ENCODE measurements at places on chromosomes 3 and 15. TPM values are rescaled to one million over a fixed set of nuclear protein-coding genes. Genes with fewer than 3 reads are reported as not detected.

The ONECUT1 gene
- not detected for polyA plus RNA-seq

The AMT gene
- 2.7 TPM for polyA plus RNA-seq

The RFT1 gene
- polyA plus RNA-seq = 25.2 TPM

The NCBP2 gene
- 85.9 TPM for polyA plus RNA-seq

The SENP5 gene
- 18.6 TPM for polyA plus RNA-seq

The SPRED1 gene
- 17.2 TPM for polyA plus RNA-seq

The TM4SF18 gene
- not detected for polyA plus RNA-seq

The HDDC3 gene
- polyA plus RNA-seq = 15.5 TPM

The TMEM45A gene
- 28.3 TPM for polyA plus RNA-seq

DNA sequence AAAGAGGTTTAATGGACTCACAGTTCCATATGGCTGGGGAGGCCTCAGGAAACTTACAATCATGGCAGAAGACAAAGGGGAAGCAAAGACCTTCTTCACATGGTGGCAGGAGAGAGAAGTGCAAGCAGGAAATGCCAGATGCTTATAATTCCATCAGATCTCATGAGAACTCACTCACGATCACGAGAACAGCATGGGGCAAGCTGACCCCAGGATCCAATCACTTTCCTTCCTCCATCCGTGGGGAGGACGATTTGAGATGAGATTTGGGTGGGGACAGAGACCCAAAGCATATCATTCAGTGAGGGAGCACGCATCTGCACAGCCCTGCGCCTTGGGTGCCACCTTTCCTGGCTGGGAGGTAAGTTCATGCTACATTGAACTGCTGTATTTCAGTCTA lies 234.1 kb upstream of the ATP10A start:
- DNase-seq = no peak

GRCh38 chr3:143707848-143708247 lies 140.4 kb downstream of the SLC9A9 start:
- DNase-seq = peak; percentile 27

GRCh38 chr3:141368062-141368924 lies at the start of gene ZBTB38:
TSS of gene ZBTB38 (plus strand) at chr3:141368504. CDS start at chr3:141442389, 73,885 bp downstream.
- DNase-seq = peak; percentile 96

DNA sequence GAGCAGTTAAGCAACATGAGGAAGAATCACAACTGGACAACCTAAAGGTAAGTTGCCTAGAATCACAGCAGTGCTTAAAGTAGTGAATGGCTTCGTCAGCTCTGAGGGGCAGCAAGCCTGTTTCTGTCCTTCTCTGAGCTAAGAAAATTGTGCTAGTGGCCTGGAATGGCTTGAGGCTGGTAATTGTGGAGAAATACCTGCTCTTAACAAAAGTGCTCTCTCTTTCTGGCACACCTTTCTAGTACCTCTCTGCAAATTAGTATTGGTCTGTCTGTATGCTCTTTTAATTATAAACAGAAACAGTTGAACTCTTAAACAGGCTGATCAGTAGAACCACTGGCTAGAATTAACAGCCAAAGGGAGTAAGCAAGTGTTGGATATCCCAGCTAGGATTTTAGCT lies 11.6 kb downstream of the SNX1 start:
- no peak for DNase-seq

GRCh38 chr3:149330609-149331331 lies 2.7 kb downstream of the TM4SF18 start:
- DNase-seq = no peak

- DNase-seq = no peak
Observed at GRCh38 chr3:170532573-170532972, 53.3 kb downstream of the SLC7A14 start.

- peak; percentile 75 for DNase-seq
Observed at GRCh38 chr15:55277116-55277564, 12.5 kb downstream of the RAB27A start.

GRCh38 chr3:901953-902778 lies 190.7 kb upstream of the CNTN6 start:
- DNase-seq = no peak

- peak; percentile 56 for DNase-seq
Observed at GRCh38 chr3:66138336-66139313, 82.2 kb upstream of the SLC25A26 start.

DNA sequence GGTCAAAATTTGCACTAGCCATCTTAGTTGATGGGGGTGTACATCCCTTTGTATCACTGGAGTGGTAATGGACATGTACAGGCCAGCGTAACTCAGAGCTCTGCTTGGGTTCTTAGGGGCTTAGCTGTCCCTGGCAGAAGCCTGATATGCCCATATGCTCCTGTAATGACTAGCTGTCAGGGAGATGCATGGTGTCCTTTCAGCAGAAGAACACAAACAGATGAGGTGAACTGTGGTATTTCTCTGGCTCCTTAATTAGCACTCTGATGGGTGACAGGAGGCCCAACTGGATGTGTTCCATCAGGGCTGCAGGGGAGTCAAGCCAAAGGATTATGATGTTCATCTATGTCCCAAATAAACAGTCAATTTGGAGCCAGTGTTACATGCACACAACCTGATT lies 774.5 kb downstream of the AGBL1 start:
- no peak for DNase-seq

DNA sequence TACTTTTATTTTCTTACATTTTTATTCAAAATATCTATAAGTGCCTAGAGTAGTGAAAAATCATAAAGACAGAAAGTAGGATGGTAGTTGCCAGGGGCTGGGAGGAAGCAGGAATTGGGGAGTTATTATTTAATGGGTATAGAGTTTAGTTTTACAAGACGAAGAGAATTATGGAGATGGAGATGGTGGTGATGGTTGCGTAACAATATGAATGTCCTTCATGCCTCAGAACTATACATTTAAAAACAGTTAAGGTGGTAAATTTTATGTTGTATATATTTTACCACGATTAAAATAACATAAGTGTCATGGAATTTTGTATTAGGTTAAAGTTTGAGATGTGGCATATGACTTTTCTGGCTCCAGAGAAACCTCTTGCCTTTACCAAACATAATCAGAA lies 171.4 kb downstream of the MYRIP start:
- DNase-seq = no peak

DNA sequence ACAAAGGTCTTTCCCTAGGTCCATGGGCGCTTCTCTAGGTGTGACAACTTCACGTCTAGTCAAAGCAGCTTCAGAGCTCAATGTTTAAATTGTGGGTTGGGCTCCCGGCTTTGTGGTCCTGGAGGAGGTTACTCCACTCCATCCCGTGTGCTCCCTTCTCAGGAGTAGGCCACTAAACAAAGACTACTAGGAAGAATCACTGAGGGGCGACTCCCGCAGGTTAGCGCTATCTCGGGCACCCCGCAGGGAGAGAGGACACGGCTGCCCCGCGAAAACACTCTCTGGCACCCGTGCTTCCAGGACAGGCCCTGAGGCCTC lies 500 bp downstream of the PARP6 start:
- peak; percentile 24 for DNase-seq

DNA sequence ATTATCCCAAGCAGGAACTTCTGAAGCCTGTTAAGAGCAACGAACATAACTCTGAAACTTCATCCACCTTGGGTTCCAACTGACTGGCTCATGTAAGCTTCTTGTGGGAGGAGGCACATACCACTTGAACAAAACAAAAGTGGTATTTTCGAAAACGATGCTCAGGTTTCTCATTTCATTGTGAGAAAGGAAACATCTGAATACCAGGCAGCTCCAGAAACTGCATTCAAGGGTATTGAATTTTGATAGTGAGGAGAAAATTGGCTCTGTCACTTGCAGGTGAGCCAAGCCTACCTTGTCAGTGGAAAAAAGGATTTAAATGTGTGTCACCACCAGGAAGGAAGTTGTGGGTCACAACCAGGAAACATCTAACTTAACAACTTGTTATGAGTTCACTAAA lies 218.1 kb upstream of the SATB1 start:
- no peak for DNase-seq

- DNase-seq = peak; percentile 70
Observed at GRCh38 chr15:85974348-85974705, 105.3 kb upstream of the AGBL1 start.

DNA sequence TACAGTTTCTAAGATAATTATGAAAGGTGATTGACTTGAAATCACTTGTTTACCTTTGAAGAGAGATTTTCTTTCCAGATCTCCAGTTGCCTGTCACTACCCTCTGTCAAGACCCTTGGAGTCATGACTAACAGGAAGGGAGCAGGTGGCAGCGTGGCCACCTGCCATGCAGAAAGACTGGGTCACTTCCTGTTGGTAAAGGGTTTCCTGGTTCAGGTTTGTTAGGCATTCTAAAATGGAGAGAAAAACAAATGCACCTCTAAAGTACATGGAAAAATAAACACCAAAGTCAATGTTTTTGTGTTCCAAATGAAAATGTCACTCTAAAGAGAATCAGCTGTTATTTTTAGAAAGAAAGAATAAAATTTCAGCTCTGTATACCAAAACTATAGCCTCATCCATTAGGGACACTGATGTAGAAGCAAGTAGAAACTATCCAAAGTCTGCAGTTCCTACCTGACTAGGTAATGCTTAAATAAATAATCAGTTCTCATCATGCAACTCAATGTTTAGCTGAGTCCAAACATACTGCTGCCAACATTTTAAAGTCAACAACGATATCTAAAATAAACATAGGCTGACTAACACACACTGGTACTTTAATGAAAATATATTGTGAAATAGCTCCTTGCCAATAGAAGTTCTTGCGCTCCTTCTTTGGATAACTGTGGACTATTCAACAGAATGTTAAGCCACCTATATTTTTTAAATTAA lies 23.9 kb upstream of the TM4SF1 start:
- DNase-seq = peak; percentile 83

- DNase-seq = peak; percentile 76
Observed at GRCh38 chr15:40192942-40193341, 32.1 kb downstream of the BUB1B start.

DNA sequence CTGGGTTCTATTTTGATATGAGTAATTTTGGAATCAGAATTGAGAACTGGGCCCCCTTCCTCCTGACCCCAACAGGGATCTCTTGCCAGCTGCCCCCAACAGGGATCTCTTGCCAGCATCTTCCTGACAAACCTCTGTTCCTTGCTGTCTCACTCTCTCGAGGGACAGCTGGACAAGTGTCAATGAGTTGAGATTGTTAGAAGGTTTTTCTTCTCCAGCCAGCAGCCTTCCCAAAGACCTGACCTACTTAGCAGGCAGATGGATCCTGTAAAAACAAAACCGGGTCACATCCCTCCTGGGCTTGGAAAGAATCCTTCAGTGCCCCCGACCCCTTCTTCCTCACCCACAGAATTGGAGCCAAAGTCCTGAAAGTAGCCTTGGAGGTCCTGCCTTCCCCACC lies 21.6 kb downstream of the LIMD1 start:
- DNase-seq = no peak

DNA sequence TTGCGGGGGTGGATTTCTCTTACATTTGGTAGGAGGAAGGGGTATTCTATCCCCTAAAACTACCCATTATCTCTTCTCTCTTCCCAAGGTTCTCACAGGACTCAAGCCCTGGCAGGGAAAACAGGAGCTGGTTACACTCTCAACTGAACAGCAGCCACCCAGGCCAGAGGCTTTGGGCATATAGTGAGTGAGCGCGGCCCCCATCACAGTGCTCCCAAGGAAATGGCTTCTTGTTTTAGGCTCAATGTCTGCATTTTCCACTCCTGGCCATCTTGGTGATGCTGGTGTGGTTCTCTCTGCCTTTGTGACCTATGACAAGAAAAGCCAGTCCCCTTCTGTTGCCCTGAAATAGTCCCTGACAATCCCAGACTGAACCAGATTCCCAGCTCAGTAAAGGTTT lies 50.1 kb downstream of the WDR76 start:
- no peak for DNase-seq

GRCh38 chr3:27458929-27459328 lies 25.3 kb downstream of the SLC4A7 start:
- no peak for DNase-seq

- DNase-seq = no peak
Observed at GRCh38 chr3:2099028-2099671, 484 bp downstream of the CNTN4 start.

GRCh38 chr15:35674873-35675781 lies 129.2 kb upstream of the DPH6 start:
- peak; percentile 51 for DNase-seq

DNA sequence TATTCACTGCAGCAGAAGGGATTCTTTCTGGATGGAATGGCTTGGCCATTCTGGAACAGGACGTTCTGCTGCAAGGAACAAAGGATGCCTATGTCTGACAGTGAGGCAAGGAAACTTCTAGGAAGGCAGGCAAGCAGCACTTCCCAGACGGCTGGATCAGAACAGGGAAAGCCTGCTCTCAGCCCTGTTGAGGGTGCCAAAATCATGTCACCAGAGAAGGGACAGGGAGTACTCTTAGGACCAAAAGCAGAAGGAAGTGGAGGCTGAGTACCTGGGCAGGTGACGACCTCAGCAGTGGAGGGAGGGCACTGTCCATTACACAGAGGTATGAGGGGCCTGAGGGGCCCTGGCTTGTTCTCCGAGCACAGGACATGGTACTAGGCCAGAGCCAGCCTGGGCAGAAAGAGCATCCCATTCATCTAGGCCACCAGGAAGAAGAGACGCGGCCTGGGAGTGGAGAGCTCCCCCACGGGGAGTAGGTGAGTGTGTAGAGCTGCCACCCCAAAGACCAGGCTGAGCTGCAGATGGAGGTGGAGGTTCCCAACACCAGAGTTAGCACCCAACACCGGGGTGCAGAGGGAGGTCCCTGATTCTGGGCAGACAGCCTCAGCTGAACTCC lies 9.6 kb downstream of the KLF15 start:
- DNase-seq = no peak

DNA sequence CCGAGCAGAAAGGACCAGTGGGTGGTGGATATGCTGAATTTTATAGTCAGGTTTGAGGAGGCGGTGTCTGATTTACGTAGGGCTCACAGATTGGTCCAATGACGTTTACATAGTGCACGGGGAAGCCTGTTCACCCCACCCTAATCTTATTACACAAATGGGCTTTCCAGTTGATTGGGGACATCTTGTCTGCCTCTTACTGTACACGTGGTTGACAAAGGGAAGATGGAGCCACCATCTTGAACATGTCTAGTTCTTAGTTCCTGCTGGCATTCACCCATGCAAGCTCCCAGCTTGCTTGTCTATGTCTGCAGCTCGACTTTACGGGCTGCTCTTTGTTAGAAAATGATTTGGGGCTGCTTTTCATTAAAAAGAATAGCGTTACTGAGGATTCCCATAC lies 332.0 kb upstream of the SLCO3A1 start:
- DNase-seq = no peak

- DNase-seq = no peak
Observed at GRCh38 chr3:45557886-45558285, 36.7 kb upstream of the LIMD1 start.

- DNase-seq = no peak
Observed at GRCh38 chr3:144553301-144553700, 581.7 kb downstream of the DIPK2A start.

GRCh38 chr15:23506762-23507161 lies 58.7 kb upstream of the MKRN3 start:
- DNase-seq = no peak

GRCh38 chr3:52019352-52020080 lies 23.8 kb upstream of the RPL29 start:
- DNase-seq = no peak

GRCh38 chr3:111859061-111859973 lies at the start of gene PHLDB2:
TSS of gene PHLDB2 (plus strand) at chr3:111859265. CDS start at chr3:111884078, 24,813 bp downstream.
- peak; percentile 71 for DNase-seq

Measured in fibroblast of lung (primary cell).